Foreskin fibroblast (primary cell): ENCODE measurements at places on chromosomes 5 and 9.

DNA sequence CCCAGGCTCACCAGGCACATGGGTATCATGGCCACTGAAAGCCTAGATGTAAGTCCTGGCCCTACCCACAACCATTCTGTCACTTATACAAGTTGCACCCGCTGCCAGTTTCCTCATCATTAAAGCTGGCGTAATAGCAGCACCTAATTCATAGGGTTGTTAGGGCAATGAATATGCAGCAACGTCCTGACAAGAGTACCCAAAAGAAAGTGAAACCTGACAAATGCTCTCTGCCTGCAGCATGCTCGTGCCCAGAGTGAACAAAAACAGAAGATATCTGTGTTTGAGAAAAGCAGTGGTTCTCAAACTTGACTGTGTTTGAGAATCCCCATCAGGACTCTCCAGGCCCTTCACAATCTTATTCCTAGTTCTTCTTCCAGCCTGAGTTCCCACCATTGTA, 632.4 kb downstream of the SEMA5A start:
- DNase-seq, result no peak

GRCh38 chr5:43401827-43402226, 10.4 kb downstream of the CCL28 start:
- DNase-seq, result no peak

DNA sequence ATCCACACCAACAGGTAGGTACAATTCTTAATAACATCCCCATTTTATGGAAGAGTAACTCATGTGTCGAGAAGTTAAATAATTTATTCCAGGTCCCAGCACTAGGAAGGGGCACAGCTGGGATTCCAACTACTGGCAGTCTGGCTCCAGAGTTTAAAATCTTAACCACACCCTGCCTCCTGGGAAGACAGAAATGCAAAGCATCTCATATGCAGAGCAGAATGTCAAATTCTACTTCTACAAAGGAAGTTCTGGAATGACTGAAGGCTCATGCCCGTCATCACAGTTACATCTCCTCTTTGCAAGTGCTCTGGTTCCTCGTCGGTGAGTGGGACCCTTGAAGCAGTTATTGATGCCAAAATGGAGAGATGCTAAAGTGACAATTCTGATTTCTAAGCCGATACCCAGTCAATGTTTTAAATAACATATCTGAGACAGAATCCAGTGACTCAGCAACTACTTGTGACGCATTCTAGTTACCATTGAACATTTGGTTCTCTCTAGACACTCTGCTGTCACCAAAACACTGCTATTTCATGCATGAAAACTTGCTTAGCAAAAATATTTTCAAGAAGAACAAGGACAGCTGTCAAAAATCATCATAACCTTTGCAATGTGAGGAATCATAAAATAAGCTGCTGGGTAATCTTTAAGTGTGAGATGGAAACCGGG, 412.7 kb downstream of the CTNND2 start:
- DNase-seq, result no peak

DNA sequence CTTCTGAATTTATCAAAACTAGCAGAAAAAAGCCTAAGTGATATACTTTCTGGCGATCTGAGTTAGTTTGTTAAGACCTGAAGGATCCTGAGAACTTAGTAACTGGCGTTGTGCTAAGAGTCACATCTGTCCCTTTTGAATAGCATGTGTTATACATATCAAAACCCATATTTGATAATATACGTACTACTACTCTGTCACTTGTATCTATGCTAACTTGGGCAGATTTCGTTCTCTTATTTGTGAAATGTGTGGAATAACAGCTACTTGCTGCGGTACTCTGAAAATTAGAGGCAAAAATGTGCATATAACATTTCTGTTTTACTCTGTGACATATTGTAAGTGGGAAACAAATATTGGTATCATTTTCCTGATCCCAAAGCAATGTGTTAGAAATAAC, 126.4 kb downstream of the PARP8 start:
- DNase-seq, result no peak

DNA sequence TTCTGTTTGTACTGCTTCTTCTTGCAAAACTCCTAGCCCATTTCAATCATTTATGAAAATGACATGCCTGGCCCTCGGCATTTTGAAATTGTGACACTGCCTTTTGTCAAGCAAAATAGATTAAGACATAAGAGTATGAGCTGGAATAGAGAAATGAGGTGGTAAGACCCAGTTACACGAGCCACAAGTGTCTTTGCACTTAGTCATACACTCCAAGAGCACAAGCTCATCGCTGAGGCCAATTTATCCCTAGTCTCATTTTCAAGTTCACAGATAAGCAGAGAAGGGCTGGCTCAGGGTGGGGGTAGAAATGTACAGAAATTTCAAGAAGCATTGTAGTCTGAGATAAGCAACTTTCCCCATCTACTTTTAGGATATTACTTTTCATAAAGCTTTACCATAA, 40.6 kb upstream of the MAP1B start:
- peak; percentile 65 for DNase-seq

- DNase-seq, result no peak
Measured at GRCh38 chr9:5800969-5801738, 31.8 kb downstream of the ERMP1 start.

- DNase-seq, result peak; percentile 58
Measured at GRCh38 chr5:35031276-35031675, 16.5 kb downstream of the AGXT2 start.

DNA sequence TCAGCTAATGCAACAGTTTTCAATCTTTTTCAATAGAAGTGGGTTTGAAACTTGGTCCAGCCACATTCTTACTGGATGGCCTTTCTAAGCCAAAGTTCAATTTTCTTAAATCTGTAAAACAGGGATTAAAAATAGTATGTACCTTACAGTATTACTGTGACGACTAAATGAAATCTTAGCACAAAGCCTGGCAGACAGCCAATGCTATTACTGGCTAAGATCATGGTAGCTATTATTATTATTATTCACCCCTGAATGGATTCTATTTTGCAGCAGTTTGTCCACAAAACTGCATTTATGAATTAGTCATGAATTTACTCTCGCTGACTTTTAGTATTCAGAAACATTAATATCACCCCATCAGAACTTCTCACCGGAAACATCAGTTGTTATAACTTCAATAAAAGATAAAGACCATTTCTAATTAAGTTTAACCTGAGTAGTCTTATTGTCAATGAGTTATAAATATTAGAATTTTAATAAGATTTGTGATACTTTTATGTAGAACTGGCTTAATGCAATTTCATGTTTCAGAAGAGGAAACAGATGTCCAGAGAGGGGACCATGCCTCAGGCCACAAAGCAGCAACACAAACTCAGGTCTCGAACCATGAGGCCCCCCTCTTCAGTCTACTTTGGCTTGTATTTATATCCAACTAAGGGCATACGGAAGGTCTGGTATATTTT, 468.2 kb downstream of the ARHGEF28 start:
- DNase-seq, result no peak

DNA sequence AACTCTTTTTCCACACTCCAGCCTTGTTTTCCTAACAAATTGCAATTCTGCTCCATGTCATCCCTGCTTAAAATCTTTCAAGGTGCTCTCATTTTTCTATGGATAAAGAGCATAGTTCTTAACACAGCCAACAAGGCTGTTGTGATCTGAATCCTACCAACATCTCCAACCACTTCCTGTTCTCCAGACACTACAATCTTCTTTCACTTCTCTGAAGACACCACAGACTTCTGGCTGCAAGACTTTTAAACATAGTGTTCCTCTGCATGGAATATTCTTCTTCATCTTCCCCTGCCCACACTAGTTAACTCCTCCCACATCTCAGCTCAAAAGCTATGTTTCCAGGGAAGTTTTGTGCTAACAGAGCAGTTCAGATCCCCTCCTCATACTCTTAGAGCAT, 404.8 kb downstream of the MAN2A1 start:
- DNase-seq, result no peak

- no peak for DNase-seq
Measured at GRCh38 chr9:27125936-27126335, 16.9 kb downstream of the TEK start.

GRCh38 chr9:124311283-124311682, 53.5 kb downstream of the NEK6 start:
- no peak for DNase-seq

DNA sequence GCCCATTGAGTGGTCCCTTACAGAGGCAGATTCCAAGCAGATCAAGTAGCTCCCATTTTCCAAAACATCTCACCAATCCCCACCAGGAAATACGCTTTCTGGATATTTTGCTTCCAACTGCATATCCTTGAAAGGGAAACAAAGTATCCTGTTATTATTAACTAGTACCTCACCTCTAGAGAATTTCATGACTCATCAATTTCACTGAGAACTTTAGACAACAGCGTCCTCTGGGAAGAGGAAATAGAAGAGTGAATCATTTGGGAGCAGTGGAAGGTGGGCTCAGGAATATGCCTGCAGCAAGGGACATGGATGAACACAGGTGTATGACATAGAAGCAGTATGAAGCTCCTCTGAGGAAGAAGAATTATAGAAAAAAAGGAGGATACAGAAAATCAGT, 186.7 kb downstream of the MARCHF11 start:
- DNase-seq, result peak; percentile 55

- no peak for DNase-seq
Measured at GRCh38 chr5:29547236-29547865, 1646.1 kb upstream of the CDH6 start.

DNA sequence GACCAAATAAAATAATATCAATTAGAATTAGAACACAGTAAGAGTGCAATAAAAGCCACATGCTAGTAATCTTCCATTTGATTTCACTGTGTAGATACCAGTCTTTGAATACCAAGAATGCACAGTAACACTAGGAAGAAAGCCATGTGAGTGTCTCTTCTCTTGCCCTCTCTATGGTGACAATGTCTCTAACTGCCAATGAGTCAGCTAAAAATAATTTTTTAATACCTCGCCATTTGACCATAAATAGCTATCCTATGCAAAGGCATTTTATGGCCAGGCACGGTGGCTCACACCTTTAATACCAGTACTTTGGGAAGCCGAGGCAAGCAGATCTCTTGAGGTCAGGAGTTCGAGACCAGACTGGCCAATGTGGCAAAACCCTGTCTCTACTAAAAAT, 30.6 kb downstream of the EDIL3 start:
- DNase-seq, result no peak

GRCh38 chr9:94534901-94535300, 20.0 kb upstream of the PCAT7 start:
- DNase-seq, result no peak

DNA sequence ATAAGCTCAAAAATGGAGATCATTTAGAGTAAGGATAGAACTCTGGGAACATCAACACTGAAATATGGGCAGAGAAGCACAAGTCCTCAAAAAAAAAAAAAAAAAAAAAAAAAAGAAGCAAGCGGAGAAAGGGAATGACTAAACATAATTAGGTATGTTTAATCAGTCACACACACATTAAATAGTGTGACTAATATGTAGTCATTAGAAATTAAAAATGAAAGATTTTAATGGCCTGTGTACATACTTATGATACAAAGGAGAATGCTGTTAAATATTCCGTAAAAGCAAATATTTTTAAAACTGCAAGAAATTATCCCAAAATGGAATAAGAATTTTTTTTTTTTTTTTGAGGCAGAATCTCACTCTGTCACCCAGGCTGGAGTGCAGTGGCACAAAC, 10.5 kb downstream of the LPAR1 start:
- DNase-seq, result no peak

DNA sequence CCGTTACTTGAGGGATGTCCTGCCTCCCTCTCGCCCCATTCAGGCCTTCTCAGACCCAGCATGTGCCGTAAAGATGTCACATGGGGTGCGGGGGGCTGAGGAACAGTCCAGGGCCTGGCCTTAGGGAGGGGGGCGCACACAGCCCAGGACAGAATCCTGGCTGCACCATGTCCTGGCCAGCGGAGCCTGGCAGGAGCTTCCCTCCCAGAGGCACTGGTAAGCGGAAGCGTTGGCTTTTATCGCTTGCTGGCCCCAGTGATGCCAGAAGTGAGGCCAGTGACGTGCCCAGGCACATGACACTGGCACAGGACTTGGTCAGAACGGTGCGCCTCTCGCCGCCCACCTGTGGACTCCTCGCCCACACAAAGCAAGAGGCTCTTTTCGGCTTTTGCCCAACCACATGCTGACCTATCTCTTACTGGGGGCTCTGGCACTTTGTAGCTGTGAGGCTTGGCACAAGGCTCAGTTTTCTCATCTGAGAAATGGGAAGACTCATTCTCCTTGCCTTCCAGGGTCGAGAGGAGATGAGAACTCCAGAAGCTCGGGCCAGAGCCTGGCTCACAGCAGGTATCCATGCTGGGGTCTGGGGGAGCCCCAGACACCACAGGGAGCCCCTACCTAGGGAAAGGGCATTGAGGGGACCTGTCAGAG, 59.0 kb downstream of the LMX1B start:
- no peak for DNase-seq

DNA sequence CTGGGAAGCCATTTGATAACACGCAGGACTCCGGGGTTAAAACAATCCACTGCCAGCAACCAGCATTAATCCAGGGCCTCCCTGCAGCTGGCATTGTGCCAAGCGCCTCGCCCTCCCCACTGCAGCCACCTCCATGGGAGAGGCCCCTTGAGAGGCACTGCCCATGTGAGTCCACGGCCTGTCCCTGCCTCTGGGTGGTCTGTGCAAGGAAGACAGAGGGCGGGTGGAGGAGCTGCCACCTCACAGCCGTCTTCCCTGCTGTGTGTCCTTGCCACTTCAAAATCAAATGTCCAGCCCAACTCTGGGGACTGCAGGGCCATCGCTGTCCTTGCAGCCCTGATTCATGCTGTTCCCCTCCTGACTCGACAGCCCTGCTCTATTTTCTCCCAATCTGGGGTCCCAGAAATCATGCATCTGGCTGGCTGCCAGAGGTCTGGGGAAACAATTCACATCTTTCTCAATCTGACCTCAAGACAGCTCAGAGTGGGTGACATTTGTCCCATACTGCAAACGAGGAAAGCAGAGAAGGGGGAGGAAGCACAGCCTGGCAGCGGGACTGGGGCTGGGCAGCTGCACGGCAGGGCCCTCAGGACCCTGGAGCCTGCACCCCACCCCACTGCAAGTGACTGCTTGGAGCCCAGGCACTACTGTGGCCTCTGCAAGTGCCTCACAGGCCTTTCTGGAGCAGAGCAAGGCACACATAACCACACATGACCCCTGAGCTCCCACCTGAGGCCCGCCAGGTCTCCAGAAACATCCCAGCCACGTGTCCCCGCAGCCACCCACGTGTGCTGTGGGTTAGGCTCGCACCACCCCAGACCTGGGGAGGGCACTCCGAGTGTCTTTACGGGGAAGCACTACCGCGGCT, 15.7 kb downstream of the BRD3OS start:
- no peak for DNase-seq

DNA sequence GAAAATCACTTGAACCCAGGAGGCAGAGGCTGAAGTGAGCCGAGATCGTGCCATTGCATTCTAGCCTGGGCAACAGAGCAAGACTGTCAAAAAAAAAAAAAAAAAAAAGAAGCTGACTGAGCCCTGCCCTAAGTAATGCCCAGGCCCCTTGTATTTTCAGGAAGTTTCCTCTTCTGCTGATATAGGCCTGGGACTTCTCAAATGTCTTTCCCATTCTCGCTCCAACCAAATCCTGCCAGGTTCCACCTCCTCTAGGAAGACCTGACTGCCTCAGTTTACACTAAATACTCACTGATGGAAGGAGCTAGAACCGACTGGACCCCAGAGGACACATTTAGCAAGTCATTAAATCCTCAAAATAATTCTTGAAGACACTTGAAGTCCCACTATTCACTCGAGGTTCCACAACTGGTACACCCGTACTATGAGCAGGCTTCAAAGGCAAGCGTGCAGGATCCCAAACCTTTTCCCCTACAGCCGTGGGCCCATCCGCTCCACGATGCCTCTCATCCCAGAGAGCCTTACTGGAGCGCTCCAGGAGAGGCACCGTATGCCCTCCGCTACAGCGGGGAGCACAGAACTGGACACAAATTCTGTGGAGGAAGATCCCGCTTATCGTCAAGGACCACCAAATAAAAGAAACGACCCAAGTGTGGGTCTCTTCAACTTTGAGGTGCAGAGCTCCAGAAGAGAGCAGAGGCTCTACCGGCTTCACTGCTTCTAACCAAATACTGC, 676 bp downstream of the NOL6 start:
- no peak for DNase-seq
